ENCODE measurements at places on chromosomes 13 and 19.

GRCh38 chr13:56773148-56773547 is 367.6 kb upstream of the PRR20A start:
- no peak for DNase-seq

- DNase-seq = no peak
Observed at GRCh38 chr13:71028884-71029283, 838.1 kb downstream of the DACH1 start.

GRCh38 chr13:37666036-37666435 is 67.5 kb upstream of the POSTN start:
- DNase-seq = peak; percentile 94

GRCh38 chr19:31350033-31350692 is 927 bp upstream of the TSHZ3 start:
- no peak for DNase-seq

GRCh38 chr13:46544811-46545210 is 8.2 kb upstream of the LRCH1 start:
- no peak for DNase-seq

DNA sequence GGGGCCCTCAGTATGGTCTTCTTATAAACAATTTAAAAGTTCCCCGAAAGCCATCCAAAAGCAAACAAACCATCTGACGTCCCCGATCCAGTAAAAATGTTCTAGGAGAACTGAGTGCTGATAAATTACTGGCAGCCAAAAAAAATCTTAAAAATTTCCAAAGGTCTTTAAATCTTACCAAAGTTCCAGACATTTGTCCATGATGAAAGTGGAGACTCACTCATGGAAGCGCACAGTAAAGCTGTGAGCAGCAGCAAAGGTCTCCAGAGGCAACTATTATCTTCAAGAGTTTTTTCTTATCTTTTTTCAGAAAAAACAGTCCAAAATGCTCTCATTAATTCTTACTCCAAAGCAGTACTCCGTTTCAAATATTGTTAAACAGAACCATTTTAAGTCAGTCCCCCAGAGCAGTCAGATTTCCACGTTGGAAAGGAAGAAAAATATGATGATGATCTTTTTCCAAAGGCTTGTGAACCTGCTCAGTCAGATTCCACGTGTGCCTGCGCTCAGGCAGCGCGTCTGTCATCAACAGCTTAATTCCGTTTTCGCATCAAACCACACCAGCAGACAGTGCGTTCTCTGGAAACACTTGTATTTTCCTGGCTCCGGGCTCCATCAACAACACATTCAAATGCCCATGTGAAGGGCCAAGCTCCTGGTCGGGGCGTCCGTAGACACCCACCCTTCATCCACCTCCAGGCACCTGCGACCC is 85.4 kb downstream of the COL4A1 start:
- DNase-seq = no peak

DNA sequence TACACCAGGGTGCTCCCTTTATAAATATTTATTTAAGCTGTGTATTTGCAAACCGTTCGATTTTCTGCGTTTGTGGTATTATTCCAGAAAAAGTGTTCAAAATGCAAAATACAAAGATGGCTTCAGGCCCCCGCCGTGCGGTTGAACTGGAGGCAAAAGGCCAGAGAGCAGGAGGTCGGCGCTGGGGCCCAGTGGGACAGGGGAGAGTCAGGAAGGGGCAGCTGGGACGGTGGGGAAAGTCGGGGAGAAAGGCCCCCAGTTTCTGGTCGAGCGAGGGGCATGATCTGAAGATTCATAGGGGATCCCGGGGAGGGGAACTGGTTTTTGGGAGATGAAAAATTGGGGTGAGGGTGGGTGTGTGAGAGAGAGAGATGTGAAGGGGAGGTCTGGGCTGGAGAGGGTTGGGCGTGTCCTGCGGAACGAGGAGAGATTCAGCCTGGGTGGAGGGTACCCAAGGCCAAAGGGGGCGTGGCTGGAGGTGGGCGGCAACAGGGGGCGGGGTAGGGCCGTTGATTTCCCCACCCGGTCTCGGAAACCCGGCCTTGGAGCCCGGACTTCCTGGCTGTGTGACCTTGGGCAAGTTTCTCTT is 678 bp downstream of the ISOC2 start:
- DNase-seq = no peak

DNA sequence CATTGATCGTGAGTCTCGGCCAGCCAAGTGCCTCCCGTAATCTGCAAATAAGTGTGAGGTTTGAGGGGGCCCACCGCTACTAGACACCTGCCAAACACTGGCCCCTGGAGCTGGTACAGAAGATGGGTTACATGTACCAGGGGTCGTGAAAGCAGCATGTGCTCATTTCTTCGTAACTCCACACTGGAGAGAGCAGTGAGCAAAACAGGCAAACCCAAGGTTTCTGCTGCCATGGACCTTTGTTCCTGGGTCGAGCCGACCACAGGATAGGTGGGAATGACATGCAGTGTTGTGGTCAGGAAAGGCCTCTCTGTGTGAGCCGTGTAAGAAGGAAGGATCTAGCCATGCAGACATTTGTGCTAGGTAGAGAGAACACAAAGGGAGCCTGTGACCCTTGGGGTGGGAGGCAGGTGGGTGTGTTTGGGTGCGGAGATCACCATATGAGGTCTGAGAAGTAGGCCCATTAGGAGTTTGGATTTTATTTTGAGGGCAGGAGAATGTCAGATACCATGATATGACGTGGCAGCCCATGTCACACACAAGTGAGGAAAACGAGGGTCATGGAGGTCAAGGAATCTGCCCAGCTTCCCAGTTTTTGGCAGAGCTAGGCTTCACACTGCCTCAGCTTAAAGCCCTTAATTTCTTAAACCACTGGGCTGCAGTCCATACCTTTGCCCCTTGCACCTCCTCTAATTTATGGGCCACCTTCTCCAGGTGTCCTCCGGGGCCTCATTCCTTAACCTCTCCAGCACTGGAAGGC is 919 bp downstream of the GTF3A start:
- DNase-seq = no peak

DNA sequence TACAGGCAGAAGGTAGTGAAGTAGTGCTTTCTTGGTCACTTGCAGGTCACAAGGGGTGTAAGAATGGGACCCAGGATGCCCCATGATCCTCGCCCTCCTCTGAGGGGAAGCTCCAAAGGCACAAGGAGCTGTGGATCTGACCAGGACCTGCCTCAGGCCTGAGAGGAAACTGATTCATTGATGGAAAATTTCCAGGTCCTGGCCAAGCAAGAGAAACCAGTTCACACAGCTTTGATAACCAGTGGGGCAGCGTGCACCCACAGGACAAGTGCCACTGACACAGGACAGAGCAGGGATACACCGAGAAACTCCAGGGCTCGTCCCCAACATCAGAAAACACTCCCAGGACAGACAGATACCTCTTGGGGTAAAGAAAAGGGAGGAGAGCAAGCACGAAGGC is 177.1 kb downstream of the RBM26 start:
- no peak for DNase-seq

GRCh38 chr13:40644838-40645604 is 21.4 kb downstream of the FOXO1 start:
- DNase-seq = no peak

DNA sequence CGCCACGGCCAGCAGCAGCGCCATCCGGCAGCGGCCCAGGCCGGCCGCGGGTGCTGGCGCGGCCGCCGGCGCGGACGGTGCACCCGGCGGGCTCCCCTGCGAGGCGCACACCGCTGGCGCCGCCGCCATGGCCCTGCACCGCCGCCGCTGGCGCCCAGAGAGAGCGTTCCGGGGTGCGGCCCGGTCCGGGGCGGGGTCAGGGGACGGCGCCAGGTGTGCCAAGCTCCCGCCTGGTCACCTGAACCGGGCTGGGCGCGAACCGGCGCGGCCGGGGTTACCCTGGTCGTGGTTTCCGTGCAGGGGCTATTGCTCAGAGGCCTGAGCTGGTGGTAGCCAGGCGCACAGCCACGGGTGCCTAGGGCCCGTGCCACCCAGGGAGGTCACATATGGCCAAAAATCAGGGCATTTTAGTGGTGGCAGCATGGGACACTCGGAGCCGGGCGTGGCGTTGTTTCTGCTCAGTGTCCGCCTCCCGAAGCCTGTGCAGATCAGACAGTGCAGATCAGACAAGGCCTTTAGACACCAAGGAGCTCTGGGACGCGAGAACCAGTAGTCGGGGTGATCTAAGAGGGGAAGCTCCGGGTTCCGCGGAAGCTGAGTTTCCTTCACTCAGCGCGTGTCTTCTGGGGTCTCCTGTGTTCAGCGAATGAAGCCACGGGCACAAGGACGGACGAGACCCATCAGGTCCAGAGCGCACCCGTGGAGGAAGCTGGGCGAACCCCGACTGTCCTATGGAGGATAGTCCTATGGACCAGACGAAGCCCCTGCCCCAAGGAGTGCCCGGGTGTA is at the start of gene TMEM238:
Gene TMEM238 (minus strand): TSS at position 162 of the 789 bp plus-strand sequence. CDS start 33 bp downstream, at position 129.
- DNase-seq = no peak

DNA sequence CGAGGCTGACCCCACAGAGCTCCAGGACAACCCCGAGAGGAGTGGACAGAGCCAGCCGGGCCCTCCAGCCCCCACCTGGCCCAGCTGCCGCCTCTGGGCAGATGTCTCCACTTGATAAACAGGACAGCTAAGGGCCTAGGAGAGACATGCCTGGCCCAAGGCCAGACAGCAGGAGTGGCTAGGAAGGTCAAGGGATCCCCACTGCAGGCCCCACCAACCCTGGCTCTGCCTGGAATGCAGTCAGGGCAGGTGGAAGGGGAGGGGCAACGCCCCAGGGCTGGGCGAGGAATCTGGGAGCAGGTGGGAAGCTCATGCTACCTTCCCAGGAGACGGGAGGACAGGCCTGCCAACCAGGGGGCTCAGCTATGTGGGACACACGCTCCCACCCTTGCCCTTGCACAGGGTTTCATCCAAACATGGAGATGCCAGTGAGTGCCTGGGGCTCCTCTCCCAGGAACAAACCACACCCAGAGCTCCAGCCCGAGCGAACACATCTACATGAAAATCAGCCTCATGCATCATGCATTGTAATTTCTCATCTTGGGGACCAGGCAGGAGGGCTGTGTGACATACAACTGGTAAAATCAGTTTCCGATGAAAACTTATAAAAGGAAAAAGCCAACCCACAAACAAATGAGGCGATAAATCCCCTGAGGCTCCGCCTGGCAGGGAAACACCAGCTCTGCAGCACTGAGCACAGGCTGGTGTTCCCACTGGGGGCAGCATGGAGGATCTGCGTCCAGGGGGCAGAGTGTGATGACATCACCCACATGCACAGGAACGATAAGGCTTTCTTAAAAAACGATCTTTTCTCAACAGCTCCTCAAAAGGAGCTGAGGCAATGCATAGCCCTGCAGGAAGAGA is 25.0 kb downstream of the SH3GL1 start:
- DNase-seq = no peak

- DNase-seq = no peak
Observed at GRCh38 chr19:47723581-47723940, 10.3 kb downstream of the EHD2 start.

DNA sequence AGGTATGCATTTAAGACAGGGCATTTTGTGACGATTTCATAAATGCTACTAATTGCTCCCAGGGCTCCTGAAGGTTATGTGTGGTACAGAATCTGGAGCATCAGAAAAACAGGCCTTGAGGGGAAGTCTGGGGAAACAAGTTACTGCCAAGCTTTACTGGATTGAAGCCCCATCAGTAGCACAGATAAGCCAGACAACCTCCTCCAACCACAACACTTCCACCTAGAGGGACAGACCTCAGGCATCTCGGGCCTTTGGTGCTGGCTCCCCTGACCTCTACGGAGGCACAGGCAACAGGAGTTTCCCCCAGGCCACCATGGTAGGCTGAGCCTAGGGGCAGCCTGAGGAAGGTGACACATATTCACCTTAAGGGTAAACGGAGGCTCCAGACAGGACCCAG is 54.1 kb downstream of the ABCC4 start:
- DNase-seq = no peak

All from brain pericyte (primary cell).